ELR (cell line): ENCODE measurements at places on chromosomes 12 and 14.
A peak's percentile ranks its signal among the peaks of the same experiment; 100 is the strongest.

GRCh38 chr12:79174626-79175025 lies 310.1 kb downstream of the SYT1 start:
- peak; percentile 64 for DNase-seq

DNA sequence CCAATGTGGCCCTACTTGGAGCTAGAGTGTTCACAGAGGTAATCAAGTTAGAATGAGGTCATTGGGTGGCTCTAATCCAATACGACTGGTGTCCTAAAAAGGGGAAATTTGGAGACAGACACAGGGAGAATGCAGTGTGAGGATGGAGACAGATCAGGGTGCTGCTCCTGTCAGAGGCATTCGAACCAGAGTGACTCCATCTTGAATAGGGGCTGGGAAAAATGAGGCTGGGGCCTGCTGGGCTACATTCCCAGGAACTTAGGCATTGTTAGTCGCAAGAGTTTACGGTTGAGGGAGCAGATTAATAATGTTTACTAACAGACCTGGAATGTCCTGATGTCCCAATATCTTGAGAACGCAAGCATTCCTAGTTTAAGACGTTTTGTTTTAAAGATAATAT lies 20.2 kb downstream of the TNFAIP2 start:
- peak; percentile 91 for DNase-seq

GRCh38 chr12:54360717-54361456 lies 3.4 kb downstream of the GPR84 start:
- DNase-seq, result peak; percentile 84

DNA sequence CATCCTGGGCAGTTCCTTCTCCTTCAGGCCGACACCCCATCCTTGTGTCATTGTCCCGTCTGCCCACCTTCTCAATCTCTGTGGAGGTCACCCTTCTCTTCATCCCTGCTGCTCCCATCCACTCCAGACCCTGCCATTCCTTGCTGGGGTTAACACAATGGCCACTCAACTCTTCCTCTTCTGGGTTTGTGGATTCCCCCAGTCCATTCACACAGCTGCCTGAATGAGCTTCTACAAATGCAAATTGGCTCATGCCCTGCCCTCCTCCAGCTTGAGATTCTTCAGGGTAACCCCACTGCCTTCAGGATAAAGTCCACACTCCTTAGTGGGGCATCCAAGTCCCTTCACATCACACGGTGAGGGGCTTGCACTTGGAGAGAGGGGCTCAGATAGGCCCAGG lies 17.2 kb upstream of the PRMT8 start:
- no peak for DNase-seq
